Activated CD4-positive, alpha-beta memory T cell treated with anti-CD3 and anti-CD28 coated beads for 36 hours (primary cell): ENCODE measurements at places on chromosomes 13 and 19. TPM values are rescaled to one million over a fixed set of nuclear protein-coding genes. Genes with fewer than 3 reads are reported as not detected.
A peak's percentile ranks its signal among the peaks of the same experiment; 100 is the strongest.

DNA sequence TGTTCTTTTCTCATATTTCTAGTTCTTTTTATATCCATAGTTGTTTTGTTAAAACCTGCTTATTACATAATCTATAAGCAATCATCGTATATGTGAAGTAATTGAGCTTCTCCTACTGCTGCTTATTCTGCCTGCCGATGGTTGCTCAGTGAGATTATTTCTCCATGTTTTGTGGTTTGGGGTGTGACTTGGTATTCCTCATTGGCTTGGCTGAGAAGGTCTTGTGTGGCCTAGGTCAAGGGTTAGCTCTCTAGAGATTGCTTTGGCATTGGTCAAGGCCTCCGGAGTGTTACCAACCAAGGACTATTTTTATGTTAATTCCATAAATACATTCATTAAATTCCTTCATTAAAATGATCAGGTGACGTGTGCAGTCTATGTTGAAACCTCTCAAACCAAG, 302.8 kb downstream of the MYO16 start:
- no peak for DNase-seq
- peaks cover 2% of the 10 kb centered on the region for H3K36me3 ChIP-seq
- H3K4me1 ChIP-seq, result no peaks in the 10 kb centered on the region
- no peak overlapping the region for H3K27ac ChIP-seq

The ZNF700 gene
- total RNA-seq, result 13.0 TPM

The PNMA8A gene
- 0.17 TPM for total RNA-seq

DNA sequence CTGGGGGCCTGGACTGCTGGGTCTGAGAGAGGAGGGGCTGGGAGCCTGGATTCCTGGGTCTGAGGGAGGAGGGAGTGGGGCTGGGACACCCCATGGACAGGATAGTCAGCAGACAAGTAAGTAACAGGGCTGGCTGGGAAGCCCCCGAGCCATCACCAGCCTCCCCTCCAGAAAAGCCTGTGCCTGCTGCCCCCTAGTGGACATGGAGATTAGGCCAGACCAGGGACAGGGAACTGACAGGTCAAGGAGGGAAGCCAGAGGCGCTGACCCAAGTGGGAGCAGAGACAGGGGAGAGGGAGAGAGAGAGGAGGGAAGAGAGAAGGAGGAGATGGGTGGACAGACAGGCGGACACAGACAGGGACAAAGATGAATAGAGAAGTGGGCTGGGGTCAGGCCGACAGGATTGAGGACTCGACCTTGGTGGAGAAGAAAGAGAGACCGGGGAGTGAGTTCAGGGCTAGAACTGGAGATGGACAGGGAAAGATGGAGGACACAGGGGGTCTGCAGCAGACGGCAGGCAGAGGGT, 6.7 kb upstream of the ERFL start:
- H3K4me3 ChIP-seq, result peak overlapping the region; percentile 4
- DNase-seq, result peak; percentile 88
- H3K36me3 ChIP-seq, result no peaks in the 10 kb centered on the region

DNA sequence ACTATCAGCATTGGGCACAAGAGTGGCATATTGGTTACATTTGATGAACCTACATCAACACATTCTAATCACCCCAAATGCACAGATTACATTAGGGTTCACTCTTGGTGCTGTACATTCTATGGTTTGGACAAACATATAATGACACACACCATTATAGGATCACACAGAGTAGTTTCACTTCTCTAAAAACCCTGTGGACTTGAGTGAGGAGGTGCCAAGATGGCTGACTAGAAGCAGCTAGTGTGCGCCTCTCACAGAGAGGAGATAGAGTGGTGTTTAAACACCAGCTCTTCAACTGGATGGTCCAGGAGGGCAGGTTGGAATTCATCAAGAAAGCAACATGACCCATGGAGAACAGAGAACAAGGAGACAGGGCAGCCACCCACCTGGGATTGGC, 265.6 kb downstream of the TDRD3 start:
- no peaks in the 10 kb centered on the region for H3K36me3 ChIP-seq
- no peaks in the 10 kb centered on the region for H3K4me1 ChIP-seq
- H3K27ac ChIP-seq, result no peak overlapping the region

The FBXW9 gene
- total RNA-seq, result 6.6 TPM

The LRRC63 gene
- 0.45 TPM for total RNA-seq

The SIRT6 gene
- total RNA-seq, result 29.7 TPM

DNA sequence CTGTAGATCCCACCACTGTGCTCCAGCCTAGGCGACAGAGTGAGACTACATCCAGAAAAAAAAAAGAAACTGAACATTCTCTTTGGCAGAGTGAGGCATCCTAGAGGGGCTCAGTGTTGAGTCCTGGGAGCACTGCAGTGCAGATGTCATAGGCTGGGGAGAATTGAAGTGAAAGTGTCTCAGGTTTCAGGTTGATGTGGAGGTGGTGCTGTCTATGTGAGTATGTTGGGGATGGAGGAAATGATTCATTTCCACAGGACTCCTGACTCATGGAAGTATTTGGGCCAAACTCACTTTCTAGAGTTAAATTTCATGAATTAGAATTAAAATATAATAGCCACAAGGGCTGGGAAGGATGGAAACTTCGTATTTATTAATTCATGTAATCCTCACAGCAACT, 134.4 kb upstream of the TSC22D1 start:
- peaks cover 22% of the 10 kb centered on the region for H3K27me3 ChIP-seq
- DNase-seq, result peak; percentile 41
- H3K27ac ChIP-seq, result no peak overlapping the region
- H3K4me1 ChIP-seq, result peaks cover 6% of the 10 kb centered on the region
- H3K36me3 ChIP-seq, result no peaks in the 10 kb centered on the region

DNA sequence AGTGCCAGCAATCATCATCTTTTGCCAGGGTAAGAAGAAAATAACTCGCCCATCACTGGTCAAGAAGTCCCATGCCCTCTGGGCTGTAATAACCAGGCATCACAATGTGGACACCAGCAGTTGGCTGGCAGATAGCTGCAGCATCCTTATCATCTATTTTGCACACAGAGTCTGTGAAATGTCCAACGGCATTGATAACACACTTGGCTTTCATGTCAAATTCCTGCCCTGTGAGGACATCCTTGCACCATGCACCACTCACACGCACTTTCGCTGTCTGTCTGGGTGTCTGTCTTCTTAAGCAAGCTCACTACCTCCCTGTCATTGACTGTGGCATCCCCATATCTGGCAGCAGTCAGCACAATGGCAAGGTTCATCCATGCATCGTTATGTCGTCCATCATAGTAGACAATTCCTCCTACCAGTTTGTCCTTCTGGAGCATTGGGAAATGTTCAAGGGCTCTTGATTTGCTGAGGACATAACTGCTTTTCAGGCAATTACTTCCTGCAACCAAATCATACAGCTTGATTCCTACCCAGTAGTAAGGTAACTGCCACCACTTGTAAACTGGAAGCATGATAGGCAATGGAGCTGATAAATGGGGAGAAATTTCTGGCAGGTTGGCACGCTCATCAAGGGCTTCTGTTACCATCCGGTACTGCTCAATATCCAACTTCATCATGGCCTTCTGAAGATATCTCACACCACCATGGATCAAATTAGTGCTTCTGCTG, 6.8 kb upstream of the ZSCAN5A start:
- H3K4me3 ChIP-seq, result no peak overlapping the region
- no peaks in the 10 kb centered on the region for H3K36me3 ChIP-seq
- H3K27ac ChIP-seq, result no peak overlapping the region
- no peak for DNase-seq

The THSD8 gene
- total RNA-seq, result 44.6 TPM

DNA sequence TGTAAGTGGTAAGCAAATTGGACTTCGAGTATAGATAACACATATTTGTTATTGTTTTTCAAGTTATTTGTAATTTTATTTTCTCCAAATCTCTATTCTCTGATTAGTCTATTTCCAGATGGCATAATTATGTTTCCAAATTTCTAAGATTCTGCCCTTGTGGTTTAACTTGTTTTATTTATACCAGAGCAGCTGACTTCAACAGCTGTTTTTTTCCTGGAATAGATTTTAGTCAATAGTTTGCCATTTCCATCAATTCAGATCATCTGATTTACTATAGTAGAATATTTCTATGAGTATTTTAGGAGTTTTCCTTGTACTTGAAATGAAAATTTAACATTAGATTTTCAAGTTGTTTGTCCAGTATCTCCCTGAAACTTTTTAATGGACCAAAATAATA, 848.7 kb upstream of the MIR17HG start:
- H3K27me3 ChIP-seq, result no peaks in the 10 kb centered on the region
- no peak overlapping the region for H3K4me3 ChIP-seq
- no peaks in the 10 kb centered on the region for H3K36me3 ChIP-seq
- no peak for DNase-seq

The ANGPTL8 gene
- not detected for total RNA-seq

GRCh38 chr19:58514564-58515022, 2.8 kb upstream of the SLC27A5 start:
- H3K4me1 ChIP-seq, result peaks cover 28% of the 10 kb centered on the region
- peak overlapping the region; percentile 83 for H3K4me3 ChIP-seq
- no peaks in the 10 kb centered on the region for H3K27me3 ChIP-seq
- peaks cover 17% of the 10 kb centered on the region for H3K36me3 ChIP-seq
- peak overlapping the region; percentile 91 for H3K27ac ChIP-seq

The UNC13A gene
- total RNA-seq, result 0.02 TPM

- peaks cover 15% of the 10 kb centered on the region for H3K36me3 ChIP-seq
- H3K4me3 ChIP-seq, result peak overlapping the region; percentile 93
- no peak for DNase-seq
- peaks cover 23% of the 10 kb centered on the region for H3K4me1 ChIP-seq
- H3K27me3 ChIP-seq, result no peaks in the 10 kb centered on the region
These were observed 1.4 kb upstream of the BST2 start for GRCh38 chr19:17406887-17407196.

DNA sequence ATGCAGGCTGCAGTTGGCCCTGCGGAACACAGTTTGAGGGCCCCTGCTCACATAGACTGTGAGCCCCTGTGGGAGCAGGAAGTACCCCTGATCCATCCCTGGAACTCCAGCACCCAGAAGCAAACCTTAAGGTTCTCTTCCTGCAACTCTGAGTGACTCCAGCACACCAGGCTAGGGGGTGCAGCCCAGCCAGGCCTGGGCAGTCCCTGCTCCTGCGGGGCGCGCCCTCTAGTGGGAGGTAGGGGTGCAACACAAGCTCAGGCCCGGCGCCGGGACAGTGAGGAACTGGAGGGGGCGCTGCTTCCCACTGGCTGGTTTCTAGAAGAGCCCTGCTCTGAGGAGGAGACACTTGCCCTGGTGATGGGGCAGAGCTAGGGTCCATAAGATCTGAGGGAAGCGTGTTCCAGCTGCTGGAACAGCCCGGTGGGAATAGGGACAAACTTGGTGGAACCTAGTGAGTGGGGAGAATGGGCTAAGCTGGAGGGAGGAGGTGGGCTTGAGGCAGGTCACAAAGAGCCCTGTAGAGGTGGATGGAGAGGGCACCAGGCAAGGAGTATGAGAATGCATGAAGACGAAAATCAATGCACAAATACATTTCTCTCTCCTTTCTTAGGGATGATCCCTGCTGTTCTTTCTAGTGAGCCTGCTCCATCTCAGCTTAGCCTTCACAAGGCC, 5.0 kb downstream of the ZSCAN5A start:
- no peak overlapping the region for H3K4me3 ChIP-seq
- peaks cover 17% of the 10 kb centered on the region for H3K36me3 ChIP-seq
- H3K27me3 ChIP-seq, result no peaks in the 10 kb centered on the region
- DNase-seq, result peak; percentile 80
- H3K4me1 ChIP-seq, result peaks cover 19% of the 10 kb centered on the region
- no peak overlapping the region for H3K27ac ChIP-seq

The ZNF714 gene
- total RNA-seq, result 17.9 TPM

DNA sequence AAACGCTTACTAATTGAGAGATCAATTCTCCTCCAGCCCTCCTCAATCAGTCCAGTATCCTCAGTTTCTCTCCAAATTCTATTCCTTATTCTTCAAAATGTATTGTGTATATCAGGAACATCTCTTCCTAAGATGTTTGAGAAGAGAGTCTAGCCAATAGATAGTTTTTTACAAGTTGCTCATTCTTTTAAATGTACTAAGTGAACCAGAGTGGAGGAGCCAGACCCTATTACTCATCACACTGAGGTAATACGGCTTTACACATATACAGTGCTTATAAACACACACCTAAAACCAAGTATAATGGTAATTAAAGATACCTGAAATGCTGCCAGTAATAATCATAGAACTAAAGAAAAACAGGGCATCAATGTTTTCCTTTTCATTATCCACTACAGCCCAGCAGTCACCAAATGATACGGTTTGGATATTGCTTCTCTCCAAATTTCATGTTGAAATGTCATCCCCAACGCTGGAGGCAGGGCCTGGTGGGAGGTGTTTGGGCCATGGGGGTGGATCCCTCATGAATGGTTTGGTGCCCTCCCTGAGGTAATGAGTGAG, 45.2 kb upstream of the HMGB1 start:
- no peaks in the 10 kb centered on the region for H3K36me3 ChIP-seq
- DNase-seq, result no peak

GRCh38 chr19:48506138-48506733, 5.4 kb downstream of the LMTK3 start:
- H3K4me1 ChIP-seq, result peaks cover 18% of the 10 kb centered on the region
- DNase-seq, result no peak
- H3K27ac ChIP-seq, result no peak overlapping the region

- H3K27me3 ChIP-seq, result peaks cover 34% of the 10 kb centered on the region
- peaks cover 18% of the 10 kb centered on the region for H3K4me1 ChIP-seq
- peak; percentile 63 for DNase-seq
- peak overlapping the region; percentile 61 for H3K27ac ChIP-seq
- H3K36me3 ChIP-seq, result peaks cover 1% of the 10 kb centered on the region
These were observed 9.8 kb downstream of the CLEC4M start for GRCh38 chr19:7772752-7773291.

GRCh38 chr13:37134411-37135041, 29.1 kb upstream of the CSNK1A1L start:
- no peaks in the 10 kb centered on the region for H3K36me3 ChIP-seq
- H3K4me1 ChIP-seq, result no peaks in the 10 kb centered on the region
- no peaks in the 10 kb centered on the region for H3K27me3 ChIP-seq
- DNase-seq, result no peak

GRCh38 chr19:50896591-50897190, 14.5 kb downstream of the KLK4 start:
- no peaks in the 10 kb centered on the region for H3K4me1 ChIP-seq
- peak; percentile 46 for DNase-seq
- no peak overlapping the region for H3K27ac ChIP-seq
- H3K4me3 ChIP-seq, result no peak overlapping the region

- H3K36me3 ChIP-seq, result no peaks in the 10 kb centered on the region
- peaks cover 16% of the 10 kb centered on the region for H3K4me1 ChIP-seq
- no peak for DNase-seq
- H3K27ac ChIP-seq, result no peak overlapping the region
- peaks cover 70% of the 10 kb centered on the region for H3K27me3 ChIP-seq
- no peak overlapping the region for H3K4me3 ChIP-seq
These were observed 5.3 kb downstream of the CCDC8 start for GRCh38 chr19:46407856-46408663.
